ENCODE measurements at places on chromosomes 2 and 18.

DNA sequence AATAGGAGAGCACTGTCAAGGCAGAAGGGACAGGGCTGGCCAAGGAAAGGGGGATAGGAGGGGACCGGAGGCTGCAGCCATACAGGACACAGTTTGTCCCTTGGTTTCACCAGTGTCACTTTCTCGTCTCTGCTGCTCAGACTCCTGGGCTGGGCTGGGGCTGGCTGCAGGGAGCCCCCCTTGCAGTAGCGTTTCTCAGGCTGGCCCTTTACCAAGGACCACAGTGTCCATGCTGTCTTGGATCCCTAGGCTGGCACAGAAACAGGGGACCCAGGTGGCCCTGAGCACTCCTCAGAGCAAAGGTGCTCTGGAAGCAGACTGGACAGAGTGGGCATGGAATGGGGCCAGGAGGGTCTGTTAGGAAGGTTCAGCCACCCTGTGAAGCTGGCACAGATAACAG is 34.8 kb downstream of the ATOH8 start:
- DNase-seq = no peak

- DNase-seq = no peak
Measured at GRCh38 chr18:52130624-52131301, 209.2 kb upstream of the DCC start.

GRCh38 chr2:202084265-202084664 is 11.2 kb downstream of the KIAA2012 start:
- no peak for DNase-seq

- no peak for DNase-seq
Measured at GRCh38 chr2:235235977-235236767, 257.7 kb upstream of the AGAP1 start.

DNA sequence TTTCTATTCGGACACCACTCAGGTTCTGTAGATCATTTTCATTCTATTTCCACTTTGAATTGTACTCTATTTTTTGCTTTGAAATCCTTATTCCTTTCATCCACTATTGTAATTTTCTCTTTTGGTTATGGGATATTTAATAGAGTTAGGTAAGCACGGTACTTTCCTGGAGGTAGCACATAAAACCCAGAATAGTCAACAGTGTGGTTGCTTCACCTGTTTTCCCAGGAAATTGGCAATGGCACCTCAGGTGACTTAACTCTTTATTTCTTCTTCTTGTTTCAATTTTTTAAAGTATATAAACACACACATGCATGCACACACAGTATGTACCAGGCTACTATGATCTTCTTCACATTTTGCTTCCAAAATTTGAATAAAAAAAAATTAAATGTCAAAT is 682.0 kb upstream of the TMEFF2 start:
- DNase-seq = no peak

DNA sequence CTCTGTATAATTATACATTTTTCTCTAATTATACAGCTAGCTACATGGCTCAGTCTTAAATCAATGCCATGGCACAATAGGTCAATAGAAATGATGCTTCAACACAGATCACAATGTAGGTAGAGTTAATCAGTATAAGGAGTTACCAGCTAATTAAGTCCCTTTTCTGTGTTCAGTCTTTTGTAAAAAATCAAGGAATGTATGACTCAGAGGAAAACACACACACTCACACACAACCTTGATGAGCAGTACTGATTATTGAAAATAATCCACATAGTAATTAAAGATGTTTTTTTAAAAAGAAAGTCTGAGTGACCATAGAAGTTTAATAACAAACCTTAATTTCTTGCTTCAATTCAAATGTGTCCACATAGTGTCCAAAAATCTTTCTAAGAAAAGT is 691.3 kb downstream of the LRP1B start:
- no peak for DNase-seq

DNA sequence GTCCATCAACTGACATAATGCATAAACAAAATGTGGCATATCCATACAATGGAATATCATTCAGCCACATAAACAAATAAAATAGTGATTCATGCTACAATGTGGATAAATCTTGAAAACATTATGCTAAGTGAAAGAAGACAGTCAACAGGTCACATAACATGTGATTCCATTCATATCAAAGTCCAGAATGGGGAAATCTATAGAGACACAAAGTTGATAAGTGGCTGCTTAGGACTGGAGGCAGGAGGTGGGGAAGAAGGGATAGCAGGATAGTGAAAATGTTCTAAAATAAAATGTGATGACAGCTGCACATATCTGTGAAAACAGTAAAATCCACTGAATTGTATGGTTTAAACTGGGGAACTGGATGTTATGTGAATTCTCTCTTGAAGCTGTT is 18.7 kb downstream of the CFAP53 start:
- no peak for DNase-seq

GRCh38 chr2:637406-637776 is 39.8 kb downstream of the TMEM18 start:
- DNase-seq = no peak

DNA sequence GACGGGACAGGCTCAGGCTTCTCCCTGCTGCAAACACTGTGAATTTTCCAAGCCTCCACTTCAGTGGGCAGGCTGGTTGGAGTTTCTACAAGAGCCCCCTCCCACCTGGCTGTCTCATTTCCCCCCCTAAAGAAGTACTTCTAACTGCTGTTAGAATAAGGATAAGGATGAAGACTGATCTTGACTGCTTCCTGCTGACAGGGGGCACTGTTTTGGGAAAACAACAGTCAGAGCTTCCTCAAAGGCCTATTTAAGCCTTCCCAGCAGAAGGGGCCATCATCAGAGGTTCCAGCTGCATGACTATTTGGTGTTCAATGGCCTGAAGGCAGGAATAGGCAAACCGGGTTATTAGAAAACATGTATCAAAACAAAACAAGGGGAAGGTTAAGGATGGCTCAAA is 1162.8 kb downstream of the DSC3 start:
- DNase-seq = no peak

- DNase-seq = no peak
Measured at GRCh38 chr2:60822987-60823386, 58.4 kb upstream of the REL start.

DNA sequence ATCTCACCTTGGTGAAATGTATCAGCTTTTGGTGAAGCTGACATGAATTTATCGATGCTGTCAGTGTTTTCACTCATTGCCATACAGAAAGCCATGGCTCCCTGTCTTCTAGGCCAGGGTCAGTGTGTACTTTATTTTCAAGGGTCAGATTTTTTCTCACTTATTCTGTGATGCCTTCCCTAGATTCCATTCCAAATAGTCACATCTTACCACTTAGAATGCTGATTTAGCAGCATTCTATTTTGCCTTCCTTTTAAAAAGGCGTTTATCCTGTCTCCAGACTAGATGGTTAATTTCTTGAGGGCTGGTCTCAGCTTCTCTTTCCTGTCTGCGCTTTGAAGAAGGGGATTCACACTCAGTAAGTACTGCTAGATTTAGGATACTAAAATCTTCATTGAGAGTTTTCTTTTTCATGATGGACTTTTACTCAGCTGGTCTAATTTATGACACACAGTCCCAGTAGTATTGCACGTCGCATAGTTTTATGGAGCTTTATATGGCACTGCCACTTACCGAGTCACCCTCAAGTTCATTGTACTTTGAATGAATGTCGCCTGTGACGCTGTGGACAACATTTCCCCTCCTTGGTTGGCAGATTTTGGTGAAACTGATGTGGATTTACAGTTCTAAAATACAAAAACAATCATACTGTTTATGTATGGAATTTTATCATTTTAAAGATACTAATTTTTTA is 194.0 kb downstream of the ZNF407 start:
- no peak for DNase-seq

- no peak for DNase-seq
Measured at GRCh38 chr2:129610766-129611165, 368.7 kb upstream of the RAB6C start.

DNA sequence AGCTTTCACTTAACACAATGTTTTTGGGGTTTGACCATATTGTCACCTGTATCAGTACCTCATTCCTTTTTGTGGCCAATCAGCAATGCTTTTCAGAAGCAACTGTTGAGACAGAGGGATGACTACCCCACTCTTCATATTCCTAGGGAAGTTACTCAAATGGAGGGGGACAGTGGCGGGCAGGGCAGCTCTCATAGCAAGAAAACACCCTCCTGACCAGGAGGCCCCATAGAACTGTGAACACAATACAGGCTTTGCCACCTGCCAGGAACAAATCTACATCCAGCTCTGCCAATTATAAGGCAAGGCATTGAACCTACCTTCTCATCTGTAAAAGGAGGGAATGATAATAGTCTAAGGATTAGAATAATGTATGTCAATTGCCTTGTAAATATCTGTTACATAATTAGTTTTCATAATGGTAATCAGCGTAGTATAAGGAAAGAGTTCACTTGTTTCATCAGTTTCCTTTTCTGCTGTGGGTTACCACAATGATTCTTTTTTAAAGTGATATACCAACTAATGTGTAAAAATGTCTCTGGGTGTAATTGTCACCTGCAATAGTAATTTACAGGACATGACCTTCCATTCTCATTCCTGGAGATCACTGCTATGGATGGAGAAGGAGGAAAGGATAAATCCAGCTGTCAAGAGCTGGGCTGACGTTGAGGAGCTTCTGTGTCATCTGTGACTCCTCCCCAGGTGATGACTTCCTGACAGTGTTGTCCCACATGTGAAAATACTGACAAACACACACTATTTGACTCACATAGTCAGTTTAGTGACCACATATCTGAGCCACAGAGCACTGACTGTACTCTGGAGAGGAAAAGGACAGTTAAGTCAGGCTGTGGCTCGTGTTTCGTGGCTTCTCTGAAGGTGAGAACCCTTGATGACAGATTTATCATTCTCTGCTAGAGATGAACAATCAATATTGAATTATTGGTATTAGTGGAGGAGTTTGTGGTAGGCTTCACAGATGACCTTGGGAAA is 13.5 kb downstream of the ALPK2 start:
- no peak for DNase-seq

DNA sequence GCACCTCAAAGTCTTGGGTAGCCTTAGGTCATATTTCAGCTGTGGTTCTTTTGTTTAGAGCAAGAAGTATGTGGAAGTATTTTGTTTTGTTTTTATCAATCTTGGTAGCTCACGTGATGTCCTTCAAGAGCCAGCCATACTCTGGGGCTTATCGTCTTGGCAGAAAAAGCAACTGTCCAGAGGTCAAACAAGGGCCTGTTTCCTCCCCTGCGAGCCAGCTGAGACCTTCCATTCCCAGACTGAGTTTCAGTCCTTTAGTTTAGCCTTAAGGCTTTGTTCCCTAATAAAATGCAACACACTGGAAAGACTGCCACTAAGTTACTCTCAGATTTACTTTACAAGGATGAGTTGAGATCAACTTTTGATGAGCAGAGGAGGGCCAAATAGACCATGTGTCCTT is 63.5 kb downstream of the TXNL1 start:
- DNase-seq = no peak

DNA sequence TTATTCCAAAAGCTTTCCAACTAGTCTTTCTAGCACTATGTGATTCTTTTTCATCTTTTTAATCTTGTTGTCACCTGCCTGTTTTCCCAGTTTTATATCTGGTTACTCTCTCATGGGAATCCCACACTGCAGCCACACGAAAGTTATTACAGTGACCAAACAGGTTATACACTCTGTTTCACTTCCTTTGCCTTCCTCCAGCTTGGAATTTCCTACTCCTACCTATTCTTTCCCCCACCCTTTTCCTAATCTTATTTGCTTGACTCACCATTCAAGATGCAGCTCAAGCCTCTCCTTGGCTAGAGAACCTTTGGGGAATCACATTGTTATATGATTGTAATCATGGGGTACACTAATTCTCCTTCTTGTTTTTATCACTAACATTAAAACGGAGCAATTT is 13.4 kb upstream of the TLK1 start:
- no peak for DNase-seq

- no peak for DNase-seq
Measured at GRCh38 chr2:72745679-72746368, 80.0 kb downstream of the EXOC6B start.

GRCh38 chr2:60710707-60711106 is 45.4 kb upstream of the PAPOLG start:
- DNase-seq = no peak

DNA sequence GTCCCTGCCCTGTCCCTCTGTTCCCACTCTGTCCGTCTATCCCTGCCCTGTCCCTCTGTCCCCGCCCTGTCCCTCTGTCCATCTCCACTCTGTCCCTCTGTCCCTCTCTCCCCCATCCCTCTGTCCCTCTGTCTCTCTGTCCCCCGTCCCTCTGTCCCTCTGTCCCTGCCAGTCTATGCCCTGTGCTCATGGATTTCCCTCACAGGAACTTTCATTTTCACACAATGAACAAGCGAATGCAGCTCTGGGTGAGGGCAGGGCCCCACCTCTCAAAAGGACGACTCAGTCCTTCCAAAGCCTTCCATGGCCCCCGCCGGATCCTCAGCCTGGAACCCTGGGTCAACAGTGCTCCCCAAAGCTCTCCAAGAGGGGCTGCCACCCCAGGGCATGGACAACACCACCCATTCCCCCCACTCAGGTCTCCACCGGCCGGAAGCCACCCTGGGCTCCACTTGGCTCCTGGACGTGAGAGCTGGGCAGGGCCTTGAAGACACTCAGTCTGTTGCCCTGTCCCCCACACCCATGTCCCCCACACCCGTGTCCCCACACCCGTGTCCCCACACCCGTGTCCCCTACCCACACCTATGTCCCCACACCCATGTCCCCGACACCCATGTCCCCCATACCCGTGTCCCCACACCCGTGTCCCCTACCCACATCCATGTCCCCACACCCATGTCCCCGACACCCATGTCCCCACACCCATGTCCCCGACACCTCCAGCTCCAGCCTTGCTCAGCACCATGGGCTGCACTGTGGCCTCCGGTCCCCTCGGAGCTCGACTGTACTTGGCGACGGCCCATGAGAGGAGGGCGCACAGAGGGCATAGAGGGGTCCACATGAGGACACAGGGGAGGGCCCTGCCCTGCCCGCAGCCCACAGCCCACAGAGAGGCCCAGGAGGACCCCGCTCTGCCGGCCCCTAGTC is 156.0 kb downstream of the PXDN start:
- no peak for DNase-seq

- no peak for DNase-seq
Measured at GRCh38 chr2:36584148-36584794, 13.7 kb downstream of the FEZ2 start.

DNA sequence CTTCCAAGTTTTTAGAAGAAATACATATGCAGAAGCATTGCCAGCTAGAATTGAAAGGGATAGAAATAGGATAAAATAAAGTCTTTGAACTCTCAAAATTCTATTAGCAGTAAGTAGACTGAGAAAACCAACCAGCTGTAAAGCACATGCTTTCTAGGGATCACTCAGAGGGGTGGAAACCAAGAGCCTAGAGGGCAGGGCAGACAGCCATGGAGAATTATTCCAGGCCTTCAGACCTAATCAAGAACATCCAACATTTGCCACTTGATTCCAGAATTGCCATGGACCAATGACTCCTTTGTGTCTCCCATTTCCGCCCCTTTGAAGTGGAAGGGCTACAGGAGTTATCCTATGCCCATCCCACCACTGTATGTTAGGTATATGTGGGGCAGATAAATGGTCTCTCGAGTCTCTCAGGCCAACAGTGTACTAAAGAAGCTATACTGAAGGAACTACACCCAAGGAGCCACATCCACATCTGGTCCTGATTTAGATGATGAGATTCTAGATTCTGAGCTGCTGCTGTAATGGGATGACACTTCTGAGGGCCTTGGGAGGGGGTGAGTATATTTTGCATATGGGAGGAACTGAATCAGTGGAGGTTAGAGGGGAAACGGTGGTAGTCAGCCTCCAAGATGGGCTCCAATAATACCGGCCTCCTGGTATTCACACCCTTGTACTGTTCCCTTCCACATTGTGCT is 4.0 kb downstream of the FARSB start:
- no peak for DNase-seq

Measured in suprapubic skin (tissue), 4 donors.